ENCODE measurements at places on chromosomes 2 and 18. TPM values are rescaled to one million over a fixed set of nuclear protein-coding genes. Genes with fewer than 3 reads are reported as not detected.

Gene NT5DC4
- 0.83 TPM for total RNA-seq

Gene C2orf80
- not detected for total RNA-seq

Gene PAIP2B
- 10.4 TPM for total RNA-seq

Gene IL36B
- not detected for total RNA-seq

Gene SLC9A4
- not detected for total RNA-seq

Gene NLRC4
- total RNA-seq = 3.8 TPM

Gene DRC1
- 12.2 TPM for total RNA-seq

Gene IL36G
- 0.26 TPM for total RNA-seq

Gene GNAL
- 3.7 TPM for total RNA-seq

Gene DOK6
- 4.2 TPM for total RNA-seq

Gene GNLY
- 12.1 TPM for total RNA-seq

Gene XIRP2
- not detected for total RNA-seq

Gene DLGAP1
- 11.8 TPM for total RNA-seq

Gene FAP
- 6.7 TPM for total RNA-seq

Gene ALKAL2
- total RNA-seq = 17.5 TPM

Gene SPATA3
- not detected for total RNA-seq

Gene ACADL
- 27.6 TPM for total RNA-seq

Gene ATG9A
- 49.1 TPM for total RNA-seq

Gene EML6
- total RNA-seq = 2.8 TPM

Gene DPP10
- 5.0 TPM for total RNA-seq

Gene MREG
- total RNA-seq = 30.2 TPM

Gene SERPINB12
- total RNA-seq = not detected

Gene ZNF638
- total RNA-seq = 82.0 TPM

Gene SIX3
- total RNA-seq = 0.06 TPM

Gene SH3BP4
- total RNA-seq = 36.5 TPM

Gene STPG4
- total RNA-seq = 1.0 TPM

Gene ATP8B1
- total RNA-seq = 42.0 TPM

Gene CYRIA
- 17.9 TPM for total RNA-seq

Gene ALPP
- total RNA-seq = 7.0 TPM

Gene DAPL1
- total RNA-seq = not detected

Gene HOXD3
- 2.5 TPM for total RNA-seq

Gene DUSP19
- total RNA-seq = 4.8 TPM

Gene DHRS9
- total RNA-seq = 1.5 TPM

Gene TBR1
- total RNA-seq = not detected

Gene DLX1
- total RNA-seq = not detected

Gene ARHGAP25
- total RNA-seq = 17.1 TPM

Gene FAM124B
- 21.4 TPM for total RNA-seq
